ENCODE measurements at places on chromosomes 7 and 10.

DNA sequence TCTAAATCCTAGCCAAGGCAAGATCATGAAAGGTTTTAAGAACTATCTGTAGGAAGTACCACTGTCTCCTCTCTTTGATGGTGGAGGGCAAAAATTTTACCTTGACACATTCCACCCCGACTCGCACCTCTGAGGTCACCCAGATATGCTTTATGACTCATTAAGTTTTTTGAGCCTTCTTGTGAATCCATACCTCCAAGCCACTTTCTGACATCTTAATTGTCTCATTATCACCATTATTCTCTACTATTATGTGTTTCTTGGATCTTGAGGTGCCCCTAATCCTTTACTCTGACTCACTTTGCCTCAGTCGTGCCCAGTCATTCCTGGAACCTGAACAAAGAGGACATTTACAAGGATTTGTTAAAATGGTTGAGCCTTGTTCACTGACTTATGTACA lies 146.6 kb downstream of the RAPGEF5 start:
- DNase-seq = no peak

DNA sequence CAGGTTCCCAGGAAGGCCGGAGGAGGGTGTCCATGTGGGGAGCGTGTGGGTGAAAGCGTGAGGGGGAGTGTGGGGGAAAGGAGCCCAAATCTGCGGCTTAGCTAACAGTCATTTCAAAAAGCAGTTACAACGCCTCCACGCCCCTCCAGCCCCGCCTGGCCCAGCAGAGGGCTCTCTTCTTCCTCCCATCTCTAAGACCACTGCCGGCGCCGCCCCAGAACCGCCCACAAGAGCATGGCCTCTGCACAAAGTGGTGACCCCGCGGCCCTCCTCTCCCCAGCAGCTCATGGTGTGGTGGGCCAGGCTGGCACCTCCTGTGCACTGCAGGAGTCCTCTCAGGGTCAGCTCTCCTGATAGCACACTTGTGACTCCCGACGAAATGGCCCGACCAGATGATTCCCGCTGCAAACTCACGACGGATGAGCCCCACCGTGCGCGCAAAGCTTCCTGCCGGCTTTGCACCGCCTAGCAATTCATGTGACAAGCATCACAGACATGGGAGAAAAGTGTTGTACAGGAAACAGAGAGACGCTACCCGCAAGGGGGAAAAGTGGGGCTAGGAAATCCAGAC lies 12.4 kb upstream of the HUS1 start:
- peak; percentile 64 for DNase-seq

GRCh38 chr7:77550586-77550985 lies 13.5 kb downstream of the PTPN12 start:
- no peak for DNase-seq

GRCh38 chr7:139592801-139593461 lies 69.4 kb downstream of the CLEC2L start:
- no peak for DNase-seq

GRCh38 chr10:47137311-47137851 lies 162.6 kb upstream of the GDF10 start:
- no peak for DNase-seq

GRCh38 chr7:129676017-129676897 lies 64.7 kb downstream of the NRF1 start:
- DNase-seq = no peak

- DNase-seq = no peak
Observed at GRCh38 chr10:80323311-80323710, 33.2 kb downstream of the DYDC1 start.

DNA sequence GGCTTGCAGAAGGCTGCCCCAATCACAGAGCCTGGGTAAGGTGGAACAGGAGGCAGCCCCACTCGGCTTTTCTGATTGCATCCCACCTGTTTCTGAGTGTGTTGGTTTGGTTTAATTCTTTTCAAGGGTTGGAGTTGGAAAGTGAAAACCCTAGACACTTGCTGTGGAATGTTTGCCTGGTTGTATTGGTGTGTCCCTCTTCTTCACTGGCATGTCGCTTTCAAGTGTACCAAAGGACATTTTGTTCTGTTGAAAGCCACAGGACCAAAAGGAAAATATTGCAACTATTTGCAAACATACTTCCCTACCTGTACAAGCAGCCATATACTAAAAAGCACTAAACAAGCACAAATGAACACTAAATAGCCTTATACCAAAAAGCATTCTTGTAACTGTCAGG lies 60.5 kb downstream of the NHLRC2 start:
- no peak for DNase-seq

DNA sequence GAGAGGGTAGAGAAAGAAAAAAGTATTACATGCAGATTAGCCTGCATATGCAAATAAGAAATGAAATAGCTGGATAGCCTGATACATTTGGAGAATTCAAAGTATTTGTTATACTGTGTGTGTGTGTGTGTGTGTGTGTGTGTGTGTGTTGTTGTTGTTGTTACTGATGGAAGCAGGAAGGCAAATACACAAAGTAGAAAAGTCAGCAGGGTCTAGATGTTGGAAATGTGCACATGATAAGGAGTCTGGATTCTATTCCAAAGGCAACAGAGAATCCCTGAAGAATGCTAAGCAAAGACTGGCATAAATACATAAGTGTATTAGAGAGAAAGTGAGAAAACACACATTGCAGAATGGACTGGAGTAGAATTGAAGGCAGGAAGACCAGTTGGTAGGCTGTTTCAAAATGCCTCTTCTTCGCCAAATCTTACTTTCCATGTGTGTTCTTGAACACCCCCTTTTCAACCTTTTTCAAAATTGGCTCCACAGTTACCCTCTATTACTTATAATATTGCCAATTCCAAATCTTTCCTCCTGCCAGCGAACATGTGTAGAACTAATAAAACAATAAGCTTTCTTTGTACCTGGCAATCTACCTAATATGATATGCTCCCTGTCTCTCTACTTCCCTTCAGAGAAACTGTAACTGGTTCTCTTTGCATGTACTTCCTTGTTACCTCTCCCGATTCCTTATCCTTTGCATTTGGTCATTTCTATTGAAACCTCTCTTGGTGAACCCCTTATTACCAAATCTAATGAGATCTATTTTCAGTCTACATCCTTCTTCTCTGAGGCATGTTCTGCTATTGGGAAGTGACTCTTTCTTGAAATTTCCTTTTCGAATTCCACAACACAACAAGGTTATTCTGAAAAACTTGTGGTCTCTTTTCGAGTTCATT lies 6.2 kb downstream of the CPED1 start:
- no peak for DNase-seq
